ENCODE measurements at places on chromosomes 5 and 9.

GRCh38 chr9:18755263-18755662 lies 277.7 kb downstream of the SAXO1 start:
- no peak for DNase-seq

GRCh38 chr5:73204332-73204731 lies 31.3 kb downstream of the TMEM174 start:
- DNase-seq, result no peak

DNA sequence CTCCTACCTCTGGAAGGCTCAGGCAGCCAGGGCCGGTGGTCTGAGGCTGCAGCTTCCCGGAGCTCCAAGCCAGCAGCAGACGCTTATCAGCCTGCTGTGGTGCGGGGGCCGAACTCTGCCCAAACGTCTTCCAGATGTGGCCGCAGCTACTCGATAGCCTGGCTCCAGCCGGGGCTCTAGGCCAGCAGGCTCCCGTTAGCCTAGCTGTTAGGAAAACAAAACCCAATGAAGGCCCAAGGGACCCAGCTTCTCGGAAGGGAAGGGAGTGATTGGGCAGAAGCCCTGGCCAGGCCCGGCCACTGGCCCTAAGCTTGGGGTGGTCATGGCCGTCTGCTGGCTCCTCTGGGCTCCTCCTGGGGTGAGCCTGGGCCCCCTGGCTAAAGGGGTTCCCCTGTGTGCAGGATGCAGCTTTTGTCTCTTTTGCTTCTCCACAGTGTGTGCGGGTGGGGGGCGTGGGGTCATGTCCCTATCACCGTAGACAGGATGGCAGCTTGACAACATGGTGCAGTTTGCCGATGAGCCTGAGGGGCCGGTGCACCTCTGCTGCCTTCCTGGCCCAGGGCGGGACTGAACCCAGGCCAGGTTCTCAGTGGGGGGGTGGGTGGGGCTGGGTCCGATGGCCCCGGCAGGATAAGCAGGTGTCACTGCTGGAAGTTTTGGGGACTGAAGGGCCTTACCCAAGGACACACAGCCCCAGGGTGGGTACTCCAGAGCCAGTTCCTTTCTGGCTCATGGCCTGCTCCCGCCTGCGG lies 18.7 kb downstream of the MYMK start:
- DNase-seq, result no peak

GRCh38 chr5:27462936-27463335 lies 424.6 kb upstream of the CDH9 start:
- no peak for DNase-seq

GRCh38 chr5:159851053-159851452 lies 65.2 kb upstream of the ADRA1B start:
- no peak for DNase-seq

GRCh38 chr9:3151672-3152576 lies 308.0 kb upstream of the PUM3 start:
- DNase-seq, result no peak

- DNase-seq, result no peak
These were observed 381.4 kb downstream of the GADD45G start for GRCh38 chr9:89986190-89986589.

DNA sequence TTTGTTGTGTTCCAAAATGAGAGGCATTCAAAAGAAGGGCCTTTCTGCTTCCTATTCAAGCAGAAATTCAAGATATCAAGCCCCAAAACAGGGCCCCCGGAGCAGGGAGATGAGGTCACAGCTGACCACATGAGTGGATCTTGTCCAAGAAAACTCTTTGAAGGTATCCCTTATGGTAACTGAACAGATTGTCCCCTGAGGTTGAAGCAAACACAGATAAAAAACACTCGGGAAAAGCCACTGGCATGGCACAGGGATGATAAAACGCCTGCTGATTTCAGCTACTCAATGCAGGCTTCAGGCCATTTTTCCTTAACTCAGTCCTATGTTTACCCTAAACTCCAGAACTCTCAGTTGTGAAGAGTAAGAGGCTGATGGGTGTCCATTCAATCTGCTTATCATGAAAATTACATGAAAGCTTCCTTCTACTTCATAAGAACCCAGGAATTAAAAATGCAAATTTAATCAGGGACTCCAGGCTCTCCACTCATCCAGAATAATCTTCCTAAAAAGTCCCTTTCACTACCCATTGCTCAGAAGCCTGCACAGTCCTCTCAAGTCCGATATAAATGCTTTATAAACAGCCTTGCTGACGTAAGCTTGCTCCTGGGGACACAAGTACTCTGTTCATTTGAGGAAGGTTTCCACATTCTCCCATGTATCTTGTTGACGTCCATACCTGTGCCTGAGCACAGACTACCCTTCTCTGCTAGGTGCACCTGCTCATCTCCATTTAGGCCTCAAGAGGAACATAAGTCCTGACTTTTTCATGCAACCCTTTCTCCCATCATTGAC lies 35.9 kb upstream of the SLC1A3 start:
- DNase-seq, result no peak

DNA sequence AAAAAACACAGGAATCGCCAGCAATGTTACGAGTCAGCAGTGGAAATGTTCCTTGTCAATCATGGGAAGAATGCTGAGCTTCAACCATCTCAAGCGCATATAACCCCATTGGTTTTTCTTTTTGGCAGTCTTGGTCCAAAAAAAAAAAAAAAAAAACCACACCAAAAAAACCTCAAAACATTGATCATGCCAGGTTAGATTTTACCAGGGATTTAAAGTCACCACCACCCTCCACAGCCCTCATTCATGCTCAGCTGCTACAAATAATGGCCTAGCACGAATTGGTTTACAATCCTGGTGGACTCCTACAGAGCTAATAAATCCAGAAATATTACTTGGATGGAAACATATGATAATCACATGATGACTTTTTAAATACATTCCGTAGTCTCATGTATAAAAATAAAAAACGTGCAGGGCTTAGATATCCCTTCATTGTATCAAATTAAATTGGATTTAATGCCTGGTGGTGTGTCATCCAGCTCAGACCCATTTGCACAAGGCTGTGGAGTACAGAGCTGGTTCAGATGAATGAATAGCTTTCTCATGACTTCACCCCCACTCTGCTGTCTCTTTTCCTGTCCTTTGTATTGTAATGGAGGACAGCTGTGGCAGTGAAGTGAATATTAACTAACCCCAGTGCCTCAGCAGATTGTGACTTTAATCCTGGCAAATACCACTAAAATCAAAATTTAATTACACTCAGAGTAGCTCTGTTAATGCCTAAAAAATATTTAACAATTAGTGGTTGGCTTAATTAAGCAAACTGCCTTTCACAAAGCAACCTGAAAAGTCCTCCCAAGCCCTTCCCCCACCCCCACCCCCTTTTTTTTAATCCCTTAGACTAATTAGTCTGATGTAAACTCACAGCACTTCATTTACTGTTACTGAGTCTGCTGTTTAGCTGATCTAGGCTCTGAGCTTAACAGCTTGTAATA lies 626.5 kb upstream of the ZNF608 start:
- no peak for DNase-seq

DNA sequence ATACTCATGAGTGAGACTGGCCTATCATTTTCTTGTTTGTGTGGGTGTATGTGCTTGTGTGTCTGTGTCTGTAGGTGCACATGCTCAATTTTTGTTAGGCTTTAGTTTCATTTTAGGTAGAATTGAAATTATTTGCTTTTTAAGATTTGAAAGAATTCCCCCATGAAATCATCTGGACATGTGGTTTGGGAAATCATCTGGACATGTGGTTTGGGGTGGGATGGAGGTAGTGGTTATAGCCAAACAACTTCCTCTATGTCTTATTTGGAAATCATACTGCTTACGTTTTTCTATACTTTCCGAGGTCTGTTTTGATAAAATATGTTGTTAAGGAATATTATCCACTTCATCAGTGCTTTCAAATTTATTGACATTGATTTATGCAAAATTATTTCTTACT lies 485.4 kb upstream of the CLINT1 start:
- no peak for DNase-seq

DNA sequence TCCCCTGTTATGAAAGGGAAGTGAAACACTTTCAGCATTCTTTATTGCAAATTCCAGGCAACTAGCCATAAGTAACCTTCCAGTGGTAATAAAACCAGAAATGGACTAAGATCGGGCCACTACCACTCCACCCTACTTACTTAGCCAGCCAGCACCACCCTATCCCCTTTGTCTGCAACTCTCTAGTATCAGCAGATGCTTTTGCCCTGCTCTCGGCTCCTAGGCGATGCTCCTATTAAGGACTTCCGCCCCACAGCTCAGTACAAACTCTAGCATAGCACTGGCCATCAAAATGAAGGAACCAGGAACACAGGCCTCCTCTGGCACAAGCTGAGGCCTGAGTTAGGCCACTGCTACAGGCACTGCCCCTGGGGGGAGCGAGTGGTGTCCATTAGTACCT lies 81.2 kb downstream of the GLDC start:
- DNase-seq, result no peak

DNA sequence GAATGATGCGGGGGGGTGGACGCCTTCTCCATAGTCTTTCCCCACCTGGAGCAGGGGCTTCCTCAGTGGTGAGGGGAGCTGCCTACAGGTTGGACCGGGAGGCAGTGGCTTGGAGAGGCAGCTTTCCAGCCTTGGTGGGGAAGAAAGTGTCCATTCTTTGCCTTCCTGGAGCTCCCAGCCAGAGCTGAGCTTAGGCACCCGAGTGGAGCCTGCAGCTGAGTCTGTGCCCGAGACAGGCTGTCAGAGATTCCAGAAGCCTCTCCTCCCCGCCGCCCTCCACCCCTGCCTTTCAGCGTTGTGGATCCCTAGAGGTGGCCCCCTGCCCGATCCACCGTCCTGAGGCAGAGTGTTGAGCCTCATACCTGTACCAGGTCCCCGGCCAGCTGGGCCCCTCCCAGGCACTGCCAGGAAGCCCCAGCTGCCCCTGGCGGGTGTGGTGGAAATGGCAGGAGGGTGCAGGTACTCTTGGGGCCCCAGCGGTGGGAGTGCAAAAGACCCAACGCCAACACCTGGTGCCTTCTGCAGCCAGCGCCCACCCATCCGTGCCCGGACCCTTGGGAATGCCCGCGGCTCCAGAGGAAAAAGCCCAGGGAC lies 112.0 kb downstream of the RXRA start:
- DNase-seq, result no peak

DNA sequence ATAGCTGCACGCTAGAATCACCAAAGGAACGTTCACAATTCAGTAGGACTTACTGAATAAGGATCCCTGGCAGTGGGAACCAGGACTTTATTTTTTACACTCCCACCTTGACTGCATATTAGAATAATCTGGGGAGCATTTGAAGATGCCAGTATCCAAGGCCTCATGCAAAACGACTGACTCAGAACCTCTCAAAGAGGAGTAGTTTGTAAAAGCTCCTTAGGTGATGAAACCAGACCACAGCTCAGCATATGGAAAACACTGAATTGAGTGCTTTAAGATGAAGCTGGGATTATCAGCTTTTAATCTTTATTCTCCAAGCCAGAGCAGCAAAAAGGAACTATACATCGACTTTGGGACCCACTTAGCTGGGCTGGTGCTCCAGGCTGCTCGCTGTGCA lies 288.3 kb downstream of the MLLT3 start:
- DNase-seq, result no peak

GRCh38 chr9:98790134-98790841 lies 6.1 kb downstream of the ANKS6 start:
- DNase-seq, result no peak

DNA sequence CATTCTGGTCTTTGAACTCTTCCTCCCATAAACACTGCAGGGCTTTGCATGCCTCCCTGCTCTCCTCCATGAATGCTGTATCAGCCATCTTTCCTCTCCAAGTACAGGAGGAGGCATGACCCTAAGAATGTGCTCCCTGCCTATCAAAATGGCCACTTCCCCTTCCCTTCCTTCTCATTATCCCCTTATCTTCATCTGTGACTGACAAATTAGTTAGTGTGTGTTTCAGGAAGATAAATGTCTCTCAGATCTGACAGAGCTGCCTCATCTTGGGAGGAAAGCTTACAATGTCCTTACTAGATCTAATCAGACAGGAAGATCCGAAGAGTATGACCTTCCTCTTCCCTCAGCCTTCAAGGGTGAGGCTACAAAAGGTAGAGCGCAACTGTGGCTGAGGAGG lies 46.2 kb downstream of the TLR4 start:
- no peak for DNase-seq

- no peak for DNase-seq
These were observed 3.6 kb downstream of the CACFD1 start for GRCh38 chr9:133463234-133463863.

GRCh38 chr5:156927545-156927944 lies 35.5 kb downstream of the TIMD4 start:
- DNase-seq, result no peak

GRCh38 chr5:32790411-32790951 lies 79.4 kb downstream of the NPR3 start:
- no peak for DNase-seq

GRCh38 chr5:121503111-121503840 lies 348.4 kb upstream of the FTMT start:
- DNase-seq, result no peak

- no peak for DNase-seq
These were observed 120.2 kb downstream of the SSBP2 start for GRCh38 chr5:81630684-81631083.

DNA sequence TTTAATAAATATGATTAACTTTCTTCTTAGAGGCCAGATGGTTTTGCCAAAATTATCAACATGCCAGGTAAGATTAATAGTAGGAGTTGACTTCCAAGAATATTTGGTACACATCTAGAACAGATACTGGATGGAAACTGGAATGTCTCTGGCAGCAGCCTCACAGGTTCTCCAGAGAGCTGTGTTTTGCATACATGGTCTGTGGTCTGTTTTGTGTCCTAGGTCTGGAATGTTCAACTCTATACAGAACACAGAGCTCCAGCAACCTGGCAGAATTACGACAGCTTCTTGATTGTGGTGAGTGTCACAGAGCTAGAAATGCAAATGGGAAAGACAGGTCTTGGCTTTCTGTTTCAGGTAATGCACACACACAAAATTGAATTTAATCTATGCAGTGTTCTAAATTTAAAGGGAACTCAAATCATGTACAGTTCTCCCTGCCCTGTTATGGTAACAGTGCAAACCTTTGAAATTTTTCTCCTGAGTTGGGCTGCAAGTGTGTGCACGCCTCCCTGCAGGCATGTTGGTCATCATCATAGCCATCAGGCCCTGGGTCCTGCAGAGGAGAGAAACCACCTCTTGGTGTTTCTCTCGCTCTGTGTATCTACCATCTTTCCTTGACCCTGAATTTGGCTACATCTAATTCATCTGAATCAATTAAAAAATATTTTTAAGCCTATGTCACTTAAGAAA lies 58.3 kb downstream of the PIK3R1 start:
- DNase-seq, result no peak

DNA sequence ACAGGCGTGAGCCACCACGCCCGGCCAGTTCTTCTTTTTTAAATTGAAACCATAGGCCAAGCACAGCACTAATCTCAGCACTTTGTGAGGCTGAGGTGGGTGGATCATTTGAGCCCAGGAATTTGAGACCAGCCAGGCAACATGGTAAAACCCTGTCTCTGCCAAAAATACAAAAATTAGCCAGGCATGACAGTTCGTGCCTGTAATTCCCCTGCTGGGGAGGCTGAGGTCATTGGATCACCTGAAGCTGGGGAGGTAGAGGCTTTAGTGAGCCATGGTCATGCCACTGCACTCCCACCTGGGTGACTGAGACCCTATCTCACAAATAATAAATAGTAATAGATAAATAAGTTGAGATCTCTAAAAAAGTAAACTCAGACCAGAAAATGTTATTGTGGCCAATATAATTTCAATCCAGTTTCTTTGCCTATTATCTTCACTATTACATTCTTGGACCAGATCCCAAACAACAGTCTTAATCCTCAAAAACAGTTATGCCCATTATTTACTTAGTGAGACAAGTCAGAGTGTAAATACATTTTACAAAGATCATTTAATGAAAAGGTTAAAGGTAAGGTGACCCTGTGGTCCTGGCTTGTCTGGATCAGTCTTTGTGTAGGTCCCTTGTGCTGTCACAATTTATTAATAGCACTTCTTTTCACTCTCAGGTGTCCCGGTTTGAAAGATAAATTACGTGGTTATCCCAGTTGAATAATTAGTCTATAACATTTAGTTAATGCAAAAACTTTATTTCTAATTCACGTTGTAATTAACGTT lies 53.6 kb downstream of the RAB24 start:
- no peak for DNase-seq

Measured in stimulated activated CD4-positive, alpha-beta T cell treated with anti-CD3 and anti-CD28 coated beads, Interleukin-1b, Interleukin-23, amount 100 ng/mL, for 1 hour (primary cell).